Gastrocnemius medialis (tissue), 4 donors: ENCODE measurements at places on chromosomes 3 and 15. TPM values are rescaled to one million over a fixed set of nuclear protein-coding genes. Genes with fewer than 3 reads are reported as not detected.

The ACY1 gene
- 33.5 TPM for total RNA-seq

The IMPG2 gene
- 0.36 TPM for total RNA-seq

The SOX14 gene
- total RNA-seq = not detected

The ZNF385D gene
- total RNA-seq = 2.7 TPM

The AMT gene
- not detected for total RNA-seq

The FEZF2 gene
- not detected for total RNA-seq

The MASP1 gene
- 4.4 TPM for total RNA-seq

The CHRFAM7A gene
- 0.07 TPM for total RNA-seq

- H3K27ac ChIP-seq = no peak overlapping the region
- H3K36me3 ChIP-seq = no peaks in the 10 kb centered on the region
- peaks cover 9% of the 10 kb centered on the region for H3K4me1 ChIP-seq
- no peak for DNase-seq
Measured at GRCh38 chr3:8992854-8993253, 29.6 kb upstream of the RAD18 start.

- peaks cover 63% of the 10 kb centered on the region for H3K4me1 ChIP-seq
- H3K4me3 ChIP-seq = peak overlapping the region; percentile 14
- no peak for DNase-seq
- no peaks in the 10 kb centered on the region for H3K36me3 ChIP-seq
Measured at GRCh38 chr3:65485826-65486469, 552.8 kb downstream of the MAGI1 start.

DNA sequence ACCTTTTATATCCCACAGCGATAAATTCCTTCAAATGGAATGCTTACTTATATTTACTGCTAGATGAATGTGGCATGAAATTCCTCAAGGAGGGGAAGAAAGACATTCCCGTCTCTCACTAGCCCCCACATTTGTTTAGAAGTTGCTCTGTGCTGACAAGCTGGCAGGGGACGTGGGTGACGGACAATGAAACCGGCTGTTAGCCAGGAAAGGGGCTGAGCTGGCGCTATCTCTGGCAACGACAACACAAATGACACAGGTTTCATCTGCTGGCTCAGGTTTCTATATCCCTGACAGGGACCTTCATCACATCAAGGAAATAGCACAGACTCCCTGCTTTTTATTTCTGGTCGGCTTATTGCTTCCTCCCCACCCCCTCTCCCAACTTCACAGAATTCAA lies 15.8 kb downstream of the RUVBL1 start:
- H3K27me3 ChIP-seq = no peaks in the 10 kb centered on the region
- H3K27ac ChIP-seq = no peak overlapping the region
- no peaks in the 10 kb centered on the region for H3K4me1 ChIP-seq

DNA sequence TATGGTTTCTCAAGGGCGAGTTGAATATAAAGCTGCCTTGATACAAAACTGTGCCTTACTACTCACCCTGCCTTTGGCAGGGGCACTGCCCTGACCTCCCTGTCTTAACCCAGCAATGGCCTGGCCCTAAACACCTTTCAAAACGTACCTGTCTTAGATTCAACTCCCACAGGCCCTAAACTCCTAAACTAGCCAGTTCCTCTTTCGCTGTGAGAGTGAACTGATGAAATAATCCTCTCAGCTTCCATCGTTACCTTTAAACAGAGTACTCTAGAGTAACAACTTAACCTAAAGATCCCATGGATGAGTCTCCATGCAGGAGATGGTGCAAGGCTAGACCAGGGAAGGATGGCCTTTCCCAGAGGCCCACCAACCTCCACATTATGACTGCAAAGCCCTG lies 133.0 kb upstream of the THBS1 start:
- H3K36me3 ChIP-seq = no peaks in the 10 kb centered on the region
- no peak for DNase-seq
- no peak overlapping the region for H3K27ac ChIP-seq
- H3K27me3 ChIP-seq = no peaks in the 10 kb centered on the region

DNA sequence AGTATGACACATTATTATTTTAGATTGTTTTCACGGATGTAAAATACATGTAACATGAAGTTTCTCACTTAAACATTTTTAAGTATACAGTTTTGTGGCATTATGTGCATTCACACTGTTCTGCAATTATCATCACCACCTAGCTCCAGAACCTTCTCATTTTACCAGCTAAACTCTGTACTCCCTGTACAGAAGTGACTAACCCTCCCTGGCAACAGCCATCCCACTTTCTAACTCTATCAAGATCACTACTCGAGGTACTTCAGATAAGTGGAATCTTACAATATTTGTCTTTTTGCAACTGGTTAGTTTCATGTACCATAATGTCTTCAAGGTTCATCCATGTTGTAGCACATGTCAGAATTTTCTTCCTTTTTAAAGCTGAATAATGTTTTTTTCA lies 116.3 kb upstream of the IGF1R start:
- H3K4me1 ChIP-seq = no peaks in the 10 kb centered on the region
- H3K36me3 ChIP-seq = no peaks in the 10 kb centered on the region
- no peak overlapping the region for H3K4me3 ChIP-seq
- no peak overlapping the region for H3K27ac ChIP-seq
- peaks cover 13% of the 10 kb centered on the region for H3K27me3 ChIP-seq

- no peak overlapping the region for H3K4me3 ChIP-seq
- no peaks in the 10 kb centered on the region for H3K27me3 ChIP-seq
- no peak for DNase-seq
- H3K27ac ChIP-seq = no peak overlapping the region
- H3K36me3 ChIP-seq = no peaks in the 10 kb centered on the region
- peaks cover 9% of the 10 kb centered on the region for H3K4me1 ChIP-seq
Measured at GRCh38 chr3:133937061-133937686, 41.5 kb upstream of the RAB6B start.

GRCh38 chr3:122265957-122266356 lies 59.1 kb upstream of the CSTA start:
- H3K36me3 ChIP-seq = no peaks in the 10 kb centered on the region
- no peak overlapping the region for H3K27ac ChIP-seq
- H3K4me1 ChIP-seq = no peaks in the 10 kb centered on the region

GRCh38 chr15:58590926-58591325 lies 158.6 kb downstream of the ADAM10 start:
- no peaks in the 10 kb centered on the region for H3K27me3 ChIP-seq
- DNase-seq = no peak
- H3K36me3 ChIP-seq = no peaks in the 10 kb centered on the region
- no peak overlapping the region for H3K27ac ChIP-seq
- no peaks in the 10 kb centered on the region for H3K4me1 ChIP-seq
- no peak overlapping the region for H3K4me3 ChIP-seq

- no peaks in the 10 kb centered on the region for H3K36me3 ChIP-seq
- H3K4me1 ChIP-seq = peaks cover 5% of the 10 kb centered on the region
- no peaks in the 10 kb centered on the region for H3K27me3 ChIP-seq
- no peak overlapping the region for H3K4me3 ChIP-seq
- DNase-seq = no peak
Measured at GRCh38 chr3:65581313-65581712, 457.4 kb downstream of the MAGI1 start.

DNA sequence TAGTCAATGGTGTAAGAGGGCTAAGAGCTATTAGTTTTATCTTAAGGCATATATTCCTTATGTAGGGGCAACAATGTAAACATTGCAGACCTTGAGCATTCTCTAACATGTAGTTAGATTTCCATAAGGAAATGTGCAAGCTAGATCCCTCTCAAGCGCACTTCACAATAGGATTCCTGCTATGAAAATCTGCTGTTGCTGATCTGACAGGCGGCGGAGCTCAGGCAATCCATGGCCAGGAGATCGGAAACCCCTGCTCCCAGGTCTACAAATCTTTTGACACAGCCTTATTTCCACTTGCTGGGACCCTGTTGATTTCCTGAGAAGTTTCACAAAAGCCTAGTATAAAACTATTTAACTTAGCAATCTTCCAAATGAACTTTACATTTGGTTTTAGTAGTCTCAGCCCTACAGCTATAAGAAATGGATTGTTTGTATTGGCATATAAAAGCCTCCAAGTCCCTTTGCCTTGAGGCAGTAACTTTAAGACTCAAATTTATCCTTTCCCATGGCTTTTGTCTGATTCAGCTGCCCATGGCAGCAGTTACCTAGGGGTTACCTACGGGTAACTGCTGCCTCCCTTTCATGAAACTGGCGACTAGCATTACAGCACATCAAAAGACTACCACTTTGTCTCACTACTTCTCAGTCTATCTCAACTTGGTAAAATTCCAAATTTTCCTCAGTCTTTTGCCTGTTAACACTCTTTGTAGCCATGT lies 22.7 kb downstream of the TRA2B start:
- H3K27ac ChIP-seq = peak overlapping the region; percentile 58
- H3K4me1 ChIP-seq = peaks cover 2% of the 10 kb centered on the region
- H3K36me3 ChIP-seq = peaks cover 57% of the 10 kb centered on the region
- H3K4me3 ChIP-seq = no peak overlapping the region
- DNase-seq = no peak

- H3K4me3 ChIP-seq = no peak overlapping the region
- no peak overlapping the region for H3K27ac ChIP-seq
- H3K4me1 ChIP-seq = peaks cover 42% of the 10 kb centered on the region
- no peaks in the 10 kb centered on the region for H3K27me3 ChIP-seq
- no peaks in the 10 kb centered on the region for H3K36me3 ChIP-seq
Measured at GRCh38 chr3:61665121-61665520, 103.8 kb downstream of the PTPRG start.

GRCh38 chr3:53545310-53545995 lies 51.0 kb downstream of the CACNA1D start:
- no peaks in the 10 kb centered on the region for H3K27me3 ChIP-seq
- H3K27ac ChIP-seq = no peak overlapping the region
- DNase-seq = no peak

DNA sequence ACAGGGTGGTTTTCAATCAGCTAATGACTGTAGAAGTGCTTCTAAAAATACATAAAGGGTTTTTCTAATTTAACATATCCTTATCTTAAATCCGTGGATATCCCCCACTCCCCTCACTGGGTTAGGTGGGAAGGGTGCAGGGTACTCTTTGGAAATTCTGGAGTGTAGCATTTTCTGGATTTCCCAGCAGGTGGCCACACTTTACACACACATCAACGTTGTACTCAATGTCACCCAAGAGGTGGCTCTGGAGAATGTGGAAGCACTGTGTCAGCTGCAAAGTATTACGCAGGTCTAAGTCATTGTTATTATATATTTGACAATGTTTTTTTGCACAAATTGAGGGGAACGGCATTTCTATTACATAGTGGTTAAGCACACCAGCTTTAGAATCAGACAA lies 168.8 kb downstream of the CHDH start:
- no peak overlapping the region for H3K4me3 ChIP-seq
- peaks cover 13% of the 10 kb centered on the region for H3K4me1 ChIP-seq
- no peaks in the 10 kb centered on the region for H3K27me3 ChIP-seq
- H3K36me3 ChIP-seq = no peaks in the 10 kb centered on the region
- H3K27ac ChIP-seq = no peak overlapping the region

- no peak overlapping the region for H3K27ac ChIP-seq
- H3K36me3 ChIP-seq = no peaks in the 10 kb centered on the region
- no peak for DNase-seq
- no peak overlapping the region for H3K4me3 ChIP-seq
- H3K4me1 ChIP-seq = peaks cover 5% of the 10 kb centered on the region
Measured at GRCh38 chr15:83210619-83211018, 3.0 kb upstream of the HDGFL3 start.

GRCh38 chr3:23807424-23808015 lies 1.8 kb downstream of the UBE2E1 start:
- H3K4me3 ChIP-seq = peak overlapping the region; percentile 93
- H3K27me3 ChIP-seq = no peaks in the 10 kb centered on the region

- DNase-seq = no peak
- H3K27ac ChIP-seq = no peak overlapping the region
- H3K4me1 ChIP-seq = no peaks in the 10 kb centered on the region
- no peak overlapping the region for H3K4me3 ChIP-seq
Measured at GRCh38 chr3:14766428-14767244, 52.1 kb upstream of the FGD5 start.

DNA sequence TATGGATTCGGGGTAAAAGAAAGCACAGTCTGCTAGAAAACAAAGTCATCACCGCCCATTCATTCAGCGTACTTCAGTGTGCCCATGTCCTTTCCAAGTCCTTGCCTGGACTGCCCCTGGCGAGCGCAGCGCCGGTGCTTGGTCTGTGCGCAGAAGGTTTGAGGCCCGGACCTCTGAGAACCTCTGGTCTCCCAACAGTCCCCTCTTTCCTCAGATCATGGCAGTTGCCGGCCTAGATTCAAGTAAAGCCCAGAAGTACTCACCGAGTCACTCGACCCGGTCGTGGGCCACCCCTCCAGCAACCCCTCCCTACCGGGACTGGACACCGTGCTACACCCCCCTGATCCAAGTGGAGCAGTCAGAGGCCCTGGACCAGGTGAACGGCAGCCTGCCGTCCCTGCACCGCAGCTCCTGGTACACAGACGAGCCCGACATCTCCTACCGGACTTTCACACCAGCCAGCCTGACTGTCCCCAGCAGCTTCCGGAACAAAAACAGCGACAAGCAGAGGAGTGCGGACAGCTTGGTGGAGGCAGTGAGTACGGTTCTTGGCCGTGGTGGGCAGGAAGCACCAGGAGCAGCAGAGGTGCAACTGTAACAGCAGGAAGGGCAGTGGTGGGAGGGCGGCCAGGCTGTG lies 36.3 kb downstream of the CHDH start:
- H3K36me3 ChIP-seq = no peaks in the 10 kb centered on the region
- peaks cover 5% of the 10 kb centered on the region for H3K4me1 ChIP-seq
- DNase-seq = no peak
- H3K27me3 ChIP-seq = no peaks in the 10 kb centered on the region
- no peak overlapping the region for H3K27ac ChIP-seq
- no peak overlapping the region for H3K4me3 ChIP-seq

GRCh38 chr3:195761567-195762248 lies 40.9 kb downstream of the MUC20 start:
- no peak for DNase-seq
- no peak overlapping the region for H3K4me3 ChIP-seq
- peaks cover 45% of the 10 kb centered on the region for H3K27me3 ChIP-seq
- H3K27ac ChIP-seq = no peak overlapping the region
- H3K36me3 ChIP-seq = no peaks in the 10 kb centered on the region
